CD14-positive monocyte (primary cell): ENCODE measurements at places on chromosomes 16 and 17.

GRCh38 chr17:624341-624860 lies 90.2 kb downstream of the VPS53 start:
- H3K36me3 ChIP-seq: peaks cover 28% of the 10 kb centered on the region
- H3K4me3 ChIP-seq: no peak overlapping the region
- peaks cover 39% of the 10 kb centered on the region for H3K4me1 ChIP-seq
- peak overlapping the region; percentile 57 for H3K27ac ChIP-seq

DNA sequence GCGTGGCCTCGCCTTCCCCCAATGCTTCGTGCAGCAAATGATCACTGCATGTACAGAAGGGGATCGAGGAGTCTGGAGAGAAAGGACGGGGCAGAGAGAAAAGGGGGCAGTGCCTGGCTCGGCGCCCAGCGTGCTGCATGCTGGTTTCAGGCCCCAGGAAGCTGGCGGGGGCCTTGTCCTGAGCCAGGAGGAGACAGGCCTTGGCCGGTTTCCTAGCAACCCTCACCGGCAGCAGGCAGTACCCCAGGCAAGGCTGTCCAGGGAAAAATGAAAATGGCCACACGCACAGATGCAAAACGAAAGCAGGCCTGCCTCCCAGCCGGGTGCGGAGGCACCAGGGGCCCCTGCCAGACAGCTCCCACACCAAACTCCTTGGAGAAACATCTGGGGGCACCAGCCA lies 126.3 kb downstream of the ZFHX3 start:
- H3K36me3 ChIP-seq: no peaks in the 10 kb centered on the region
- peaks cover 30% of the 10 kb centered on the region for H3K4me1 ChIP-seq
- DNase-seq: no peak
- H3K27ac ChIP-seq: no peak overlapping the region
- H3K4me3 ChIP-seq: peak overlapping the region; percentile 19
- H3K27me3 ChIP-seq: no peaks in the 10 kb centered on the region

DNA sequence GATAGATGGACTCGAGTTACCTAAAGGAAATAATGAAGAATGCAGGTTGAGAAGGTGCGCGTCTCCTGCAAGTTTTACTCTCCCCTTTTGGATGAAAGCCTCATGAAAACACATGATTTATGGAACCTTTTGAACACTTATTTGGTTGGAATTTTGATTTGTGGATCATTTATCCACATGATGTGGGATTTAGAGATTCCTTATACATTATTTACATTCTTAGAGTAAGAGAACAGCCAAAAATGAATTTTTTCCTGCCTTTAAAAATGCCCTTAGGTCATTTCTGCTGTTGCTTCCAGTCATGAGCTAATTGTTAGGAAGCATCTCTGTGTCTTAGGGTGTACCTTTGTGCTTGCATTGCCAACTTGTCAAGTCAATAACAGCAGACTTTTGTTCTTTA lies 99.9 kb downstream of the RPTOR start:
- no peaks in the 10 kb centered on the region for H3K27me3 ChIP-seq
- no peaks in the 10 kb centered on the region for H3K36me3 ChIP-seq
- no peak for DNase-seq
- H3K27ac ChIP-seq: no peak overlapping the region
- no peak overlapping the region for H3K4me3 ChIP-seq
- peaks cover 3% of the 10 kb centered on the region for H3K4me1 ChIP-seq

GRCh38 chr17:14304222-14304772 lies 3.4 kb downstream of the HS3ST3B1 start:
- H3K4me1 ChIP-seq: peaks cover 44% of the 10 kb centered on the region
- no peak overlapping the region for H3K27ac ChIP-seq
- DNase-seq: no peak
- peaks cover 58% of the 10 kb centered on the region for H3K27me3 ChIP-seq

DNA sequence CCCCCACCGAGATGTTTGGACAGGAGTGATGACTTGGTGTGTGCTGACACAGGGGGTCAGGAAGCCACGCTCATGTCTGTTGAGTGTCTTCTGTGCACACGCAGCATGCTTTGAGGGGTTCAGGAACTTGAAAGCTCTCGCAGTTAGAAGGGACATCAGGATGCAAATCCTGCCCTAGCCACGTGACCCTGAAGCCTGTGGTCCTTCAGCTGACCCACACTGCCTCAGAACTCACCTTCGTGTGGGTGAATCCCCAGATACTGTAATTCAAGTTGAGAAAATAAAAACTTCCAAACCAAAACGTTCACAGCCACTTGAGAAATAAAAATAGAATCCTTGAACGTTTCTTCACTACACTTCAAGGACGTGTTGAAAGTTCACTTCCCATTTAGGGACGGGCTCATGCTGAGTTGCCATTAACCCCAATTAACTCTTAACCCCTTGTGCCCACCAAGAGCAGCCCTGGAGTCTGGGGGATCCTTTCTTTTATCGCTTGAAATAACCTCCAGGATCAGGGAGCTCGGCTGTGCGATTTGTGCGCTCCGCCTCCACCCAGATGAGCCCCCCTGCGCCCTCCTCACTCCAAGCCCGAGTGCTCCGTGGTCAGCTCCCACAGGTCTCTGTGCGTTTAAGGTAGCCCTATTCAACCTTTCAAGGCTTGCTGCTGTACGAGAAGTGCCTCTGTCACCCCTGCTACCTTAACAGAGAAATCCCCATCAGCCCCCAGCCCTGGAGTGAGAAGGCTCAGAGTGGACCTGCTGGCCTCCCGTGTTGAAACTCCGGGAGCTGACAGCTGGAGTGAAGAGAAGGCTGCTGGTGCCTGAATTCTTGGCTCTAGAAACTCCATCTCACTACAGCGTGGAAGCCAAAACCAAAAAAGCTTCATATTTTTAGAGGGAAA lies 36.2 kb upstream of the NAT9 start:
- peaks cover 38% of the 10 kb centered on the region for H3K36me3 ChIP-seq
- no peaks in the 10 kb centered on the region for H3K27me3 ChIP-seq
- no peak for DNase-seq
- H3K4me1 ChIP-seq: peaks cover 62% of the 10 kb centered on the region
